ENCODE measurements at places on chromosomes 3 and 15. TPM values are rescaled to one million over a fixed set of nuclear protein-coding genes. Genes with fewer than 3 reads are reported as not detected.
A peak's percentile ranks its signal among the peaks of the same experiment; 100 is the strongest.

Gene GABRG3
- total RNA-seq, result not detected

GRCh38 chr15:57312318-57313133 lies 63.8 kb upstream of the CGNL1 start:
- no peaks in the 10 kb centered on the region for H3K4me1 ChIP-seq
- H3K27ac ChIP-seq, result no peak overlapping the region
- no peaks in the 10 kb centered on the region for H3K27me3 ChIP-seq
- no peak for DNase-seq
- H3K36me3 ChIP-seq, result no peaks in the 10 kb centered on the region
- H3K4me3 ChIP-seq, result no peak overlapping the region

DNA sequence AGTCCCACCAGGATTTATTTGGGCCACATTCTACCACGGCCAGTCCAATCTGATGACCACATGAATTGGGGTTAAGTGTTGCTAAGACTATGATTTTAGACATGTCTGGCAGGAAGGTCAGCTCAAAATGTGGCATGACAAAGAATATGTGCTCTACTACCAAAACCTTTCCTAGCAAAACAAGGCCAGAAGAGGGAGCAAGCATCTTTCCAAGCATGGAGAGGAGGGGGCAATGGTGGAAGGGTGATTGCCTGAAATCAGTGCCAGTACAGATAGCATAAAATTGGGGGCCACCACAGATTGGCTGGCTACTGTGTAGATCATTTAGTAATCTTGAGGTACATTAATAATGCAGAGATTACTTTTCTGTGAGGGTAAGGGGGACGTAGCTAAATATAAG lies 43.2 kb downstream of the TMEM39A start:
- no peak overlapping the region for H3K4me3 ChIP-seq
- DNase-seq, result no peak
- H3K36me3 ChIP-seq, result no peaks in the 10 kb centered on the region
- H3K27ac ChIP-seq, result no peak overlapping the region

DNA sequence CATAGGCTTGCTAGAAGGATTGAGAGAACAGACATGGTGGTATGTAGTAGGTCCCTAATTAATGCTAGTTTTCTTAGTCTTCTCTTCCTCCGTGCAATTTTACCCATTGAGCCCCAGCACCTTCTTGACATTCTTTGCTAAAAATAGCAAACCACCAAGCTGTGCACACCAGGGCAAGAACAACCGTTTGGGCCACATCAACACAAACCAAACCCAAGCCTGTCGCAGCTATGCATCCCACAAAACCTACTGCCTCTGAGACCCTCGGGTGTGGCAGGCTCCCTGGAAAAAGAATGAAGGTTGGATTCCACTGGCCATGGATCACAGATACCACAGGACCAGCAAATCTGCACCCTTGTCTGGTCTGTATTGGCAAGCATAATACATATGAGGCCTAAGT lies 27.1 kb downstream of the HEG1 start:
- no peak overlapping the region for H3K27ac ChIP-seq
- H3K4me3 ChIP-seq, result no peak overlapping the region
- no peaks in the 10 kb centered on the region for H3K27me3 ChIP-seq
- H3K4me1 ChIP-seq, result peaks cover 4% of the 10 kb centered on the region
- no peak for DNase-seq
- peaks cover 3% of the 10 kb centered on the region for H3K36me3 ChIP-seq

DNA sequence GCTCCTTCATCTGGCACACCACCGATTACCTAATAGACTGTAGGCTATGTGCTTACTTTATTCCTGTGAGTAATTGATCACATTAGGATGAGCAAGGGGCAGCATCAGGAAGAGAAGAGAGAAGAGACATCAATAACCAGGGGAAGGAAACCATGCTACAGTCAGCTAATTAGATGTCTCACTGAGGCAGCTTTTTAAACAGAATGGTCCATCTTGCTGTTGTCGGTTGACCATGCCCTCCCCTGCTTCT lies 278.4 kb downstream of the RPLP1 start:
- H3K36me3 ChIP-seq, result no peaks in the 10 kb centered on the region
- no peak for DNase-seq
- H3K27ac ChIP-seq, result no peak overlapping the region
- H3K4me1 ChIP-seq, result no peaks in the 10 kb centered on the region
- no peaks in the 10 kb centered on the region for H3K27me3 ChIP-seq

DNA sequence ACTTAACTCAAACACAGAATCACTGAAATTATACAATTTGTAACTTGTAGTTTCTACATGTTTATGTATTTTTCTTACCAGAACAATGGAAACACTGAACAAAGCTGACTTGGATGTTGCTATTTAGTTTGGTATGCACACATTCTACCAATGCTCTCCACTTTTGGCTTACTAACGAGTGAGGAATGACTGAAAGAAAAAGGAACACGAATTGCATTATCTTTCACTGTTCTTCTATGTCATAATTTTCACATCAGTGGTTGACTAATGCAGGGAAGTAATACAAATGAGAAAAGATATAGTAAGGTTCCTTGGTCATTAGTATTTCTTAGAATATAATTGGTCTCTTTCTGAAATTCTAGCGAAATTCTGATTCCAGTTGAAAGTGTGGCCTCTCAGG lies 9.8 kb upstream of the CNTN3 start:
- H3K27ac ChIP-seq, result no peak overlapping the region
- H3K36me3 ChIP-seq, result no peaks in the 10 kb centered on the region
- DNase-seq, result no peak
- H3K4me1 ChIP-seq, result no peaks in the 10 kb centered on the region

Gene SIAH2
- 24.6 TPM for total RNA-seq

Gene TF
- 1.4 TPM for total RNA-seq

GRCh38 chr3:53773611-53774368 lies 72.4 kb downstream of the CHDH start:
- no peak overlapping the region for H3K4me3 ChIP-seq
- H3K36me3 ChIP-seq, result no peaks in the 10 kb centered on the region
- no peaks in the 10 kb centered on the region for H3K4me1 ChIP-seq
- no peaks in the 10 kb centered on the region for H3K27me3 ChIP-seq

GRCh38 chr3:155736381-155736780 lies 8.5 kb downstream of the PLCH1 start:
- no peaks in the 10 kb centered on the region for H3K27me3 ChIP-seq
- no peaks in the 10 kb centered on the region for H3K36me3 ChIP-seq
- no peaks in the 10 kb centered on the region for H3K4me1 ChIP-seq
- no peak overlapping the region for H3K4me3 ChIP-seq
- DNase-seq, result no peak

DNA sequence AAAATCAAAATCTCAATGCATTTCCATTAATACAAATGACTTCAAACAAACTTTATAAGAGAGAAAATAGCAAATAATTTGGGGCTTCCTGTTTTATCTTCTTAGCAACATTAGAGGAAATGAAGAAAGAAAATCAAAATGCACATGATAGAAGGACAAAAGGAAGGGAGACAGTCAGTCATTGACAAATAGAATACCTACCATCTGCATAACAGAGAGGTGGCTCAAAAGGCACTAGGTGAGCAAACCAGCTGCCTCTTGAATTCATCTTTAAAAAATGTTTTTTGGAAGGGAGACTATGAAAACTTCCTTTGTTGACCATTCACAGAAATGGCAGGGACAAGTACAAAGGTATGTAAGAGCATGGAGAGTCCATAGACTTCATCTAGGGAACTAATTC lies 9.4 kb downstream of the NMNAT3 start:
- H3K27ac ChIP-seq, result no peak overlapping the region
- no peak overlapping the region for H3K4me3 ChIP-seq
- H3K4me1 ChIP-seq, result peaks cover 2% of the 10 kb centered on the region
- no peak for DNase-seq
- H3K36me3 ChIP-seq, result no peaks in the 10 kb centered on the region

DNA sequence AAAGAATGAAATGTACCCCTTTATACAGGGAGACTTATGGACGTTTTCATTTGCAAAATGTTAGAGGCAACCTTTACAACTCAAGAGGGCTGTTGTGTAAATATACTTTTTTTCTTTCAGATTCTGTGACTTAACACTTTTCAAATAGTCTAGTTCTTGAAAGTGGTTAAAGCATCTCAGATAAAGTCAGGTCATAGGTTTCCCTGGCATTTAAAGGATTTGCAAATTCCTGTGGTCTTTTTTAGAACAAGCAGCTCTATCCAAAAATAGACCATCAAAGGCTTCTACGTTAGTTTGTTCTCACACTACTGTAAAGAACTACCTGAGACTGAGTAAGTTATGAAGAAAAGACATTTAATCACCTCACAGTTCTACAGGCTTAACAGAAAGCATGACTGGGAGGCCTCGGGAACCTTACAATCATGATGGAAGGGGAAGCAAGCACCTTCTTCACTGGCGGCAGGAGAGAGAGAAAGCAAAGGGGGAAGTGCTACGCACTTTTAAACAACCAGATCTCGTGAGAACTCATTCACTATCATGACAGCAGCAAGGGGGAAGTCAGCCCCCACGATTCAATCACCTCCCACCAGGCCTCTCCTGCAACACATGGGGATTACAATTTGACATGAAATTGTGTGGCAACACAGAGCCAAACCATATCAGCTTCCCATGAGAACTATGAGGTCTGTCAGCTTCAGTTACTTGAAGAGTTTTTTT lies 23.3 kb upstream of the GABRR3 start:
- no peaks in the 10 kb centered on the region for H3K4me1 ChIP-seq
- H3K27ac ChIP-seq, result no peak overlapping the region
- H3K27me3 ChIP-seq, result no peaks in the 10 kb centered on the region
- no peaks in the 10 kb centered on the region for H3K36me3 ChIP-seq

Gene DCBLD2
- 39.3 TPM for total RNA-seq

GRCh38 chr3:172104471-172105072 lies 65.2 kb downstream of the FNDC3B start:
- H3K4me1 ChIP-seq, result no peaks in the 10 kb centered on the region
- H3K4me3 ChIP-seq, result no peak overlapping the region
- H3K27ac ChIP-seq, result no peak overlapping the region
- no peaks in the 10 kb centered on the region for H3K27me3 ChIP-seq

DNA sequence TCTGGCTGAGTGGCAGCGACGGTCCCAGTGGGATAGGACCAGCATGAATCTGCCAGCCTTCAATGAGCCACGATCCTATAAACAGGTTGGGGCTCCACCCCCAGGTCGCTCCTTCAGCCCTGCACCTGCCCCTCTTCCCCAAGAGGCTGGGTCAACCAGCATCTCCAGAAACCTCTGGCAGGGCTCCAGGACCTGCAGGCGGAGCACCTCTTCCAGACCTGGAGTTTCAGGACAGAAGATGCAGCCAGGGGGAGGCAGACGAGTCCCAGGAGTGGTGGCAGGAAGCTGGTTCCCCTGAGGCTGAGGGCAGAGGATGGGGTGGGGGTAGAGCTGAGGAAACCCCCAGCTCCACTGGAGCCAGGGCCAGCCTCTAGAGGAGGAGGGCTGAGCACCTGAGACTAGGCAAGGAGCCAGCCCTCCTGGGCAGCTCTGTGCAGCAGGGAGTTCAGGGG lies at the start of gene PLA2G4D:
Gene PLA2G4D, minus strand, starts transcription at position 51 of the 452 bp plus-strand sequence. CDS start 103 bp downstream, outside the sequence.
- H3K4me1 ChIP-seq, result no peaks in the 10 kb centered on the region
- H3K27ac ChIP-seq, result no peak within 1 kb of the TSS
- H3K4me3 ChIP-seq, result no peak within 1 kb of the TSS
- DNase-seq, result no peak
- no peaks in the 10 kb centered on the region for H3K36me3 ChIP-seq
- no peaks in the 10 kb centered on the region for H3K27me3 ChIP-seq

DNA sequence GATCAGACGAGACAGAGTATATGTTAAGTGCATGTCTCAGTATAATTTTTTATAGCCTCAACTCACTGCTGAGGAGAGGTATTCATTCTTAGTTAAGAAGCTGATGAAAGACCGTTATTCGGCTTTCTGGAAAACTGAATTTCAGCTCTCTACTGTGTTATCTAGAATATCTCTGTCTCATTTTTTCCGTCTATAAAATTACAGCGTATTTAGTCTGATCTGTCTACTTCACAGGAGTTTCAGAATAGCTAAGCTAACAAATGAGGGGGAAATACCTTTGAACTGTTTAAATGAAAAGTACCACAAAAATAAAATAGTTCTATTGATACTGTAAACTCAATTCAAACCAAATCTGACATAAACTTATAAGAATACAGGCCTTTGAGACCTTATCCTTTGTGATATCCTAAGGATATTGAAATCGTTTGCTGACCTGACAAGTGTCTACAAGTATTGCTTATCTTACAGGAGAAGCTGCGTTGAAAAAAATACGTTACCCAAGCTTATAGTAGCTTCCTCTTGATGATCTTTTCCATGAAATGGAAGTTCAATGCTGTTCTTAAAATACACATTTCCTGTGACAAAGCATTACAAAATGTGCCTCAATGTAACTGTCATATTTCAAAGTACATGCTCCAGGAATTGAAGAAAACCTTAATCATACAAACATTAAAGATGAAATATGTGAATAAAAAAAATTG lies 104.6 kb downstream of the IL1RAP start:
- H3K4me3 ChIP-seq, result no peak overlapping the region
- no peaks in the 10 kb centered on the region for H3K36me3 ChIP-seq
- no peak for DNase-seq
- no peak overlapping the region for H3K27ac ChIP-seq
- H3K27me3 ChIP-seq, result no peaks in the 10 kb centered on the region

DNA sequence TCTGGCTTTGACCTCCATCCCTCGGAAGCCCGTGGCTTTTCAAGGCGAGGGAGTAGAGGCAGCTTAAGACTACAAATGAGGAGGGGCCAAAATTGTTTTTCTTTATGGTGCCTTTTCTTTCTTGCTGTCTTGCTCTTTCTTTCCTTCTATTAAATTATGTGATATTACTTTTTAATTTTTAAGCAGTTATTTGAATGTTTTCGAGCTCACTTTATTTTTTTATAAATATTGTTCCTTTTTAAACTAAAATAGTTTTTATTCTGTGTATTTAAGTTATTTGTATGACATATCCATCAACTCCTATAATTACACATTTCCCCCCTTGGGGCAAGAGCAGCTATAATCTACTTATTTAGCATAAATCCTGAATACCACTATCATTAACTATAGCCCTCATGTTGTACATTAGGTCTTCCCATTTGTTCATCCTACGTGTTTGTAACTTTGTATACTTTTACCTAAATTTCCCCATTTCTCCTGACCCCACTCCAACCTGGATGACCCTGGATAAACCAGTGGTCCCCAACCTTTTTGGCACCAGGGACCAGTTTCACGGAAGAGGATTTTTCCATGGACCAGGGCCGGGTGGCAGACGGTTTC lies 622 bp upstream of the PLSCR1 start:
- peaks cover 8% of the 10 kb centered on the region for H3K4me1 ChIP-seq
- H3K27ac ChIP-seq, result peak overlapping the region; percentile 98
- H3K27me3 ChIP-seq, result no peaks in the 10 kb centered on the region
- H3K36me3 ChIP-seq, result no peaks in the 10 kb centered on the region
- DNase-seq, result no peak

GRCh38 chr15:96359616-96360521 lies 29.4 kb downstream of the NR2F2 start:
- H3K36me3 ChIP-seq, result no peaks in the 10 kb centered on the region
- peaks cover under 1% of the 10 kb centered on the region for H3K4me1 ChIP-seq
- peak overlapping the region; percentile 75 for H3K27ac ChIP-seq
- H3K4me3 ChIP-seq, result peak overlapping the region; percentile 33

Gene SRPRB
- total RNA-seq, result 58.8 TPM

Gene BOC
- total RNA-seq, result 22.2 TPM

DNA sequence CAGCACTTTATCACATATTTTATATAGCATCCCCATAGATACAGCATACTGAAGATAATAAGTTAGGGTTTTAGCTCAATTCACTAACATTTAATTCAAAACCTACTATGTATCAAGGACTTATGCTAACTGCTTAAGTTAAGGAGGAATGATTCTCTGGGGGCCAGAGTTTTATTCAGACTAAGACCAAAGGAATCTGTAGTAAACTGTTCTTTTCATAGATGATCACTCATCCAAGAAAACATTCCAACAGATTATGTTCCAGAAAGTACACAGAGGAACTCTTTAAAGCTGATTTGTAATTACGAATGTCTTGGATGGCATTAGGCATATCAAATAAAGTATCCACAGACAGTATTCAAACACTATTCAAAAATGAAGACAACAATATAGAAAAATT lies 226.4 kb downstream of the SCAPER start:
- H3K4me3 ChIP-seq, result no peak overlapping the region
- no peaks in the 10 kb centered on the region for H3K36me3 ChIP-seq
- no peak overlapping the region for H3K27ac ChIP-seq
- DNase-seq, result peak; percentile 31
- no peaks in the 10 kb centered on the region for H3K27me3 ChIP-seq

All from kidney (tissue), 22 donors.